AG08396 (cell line): ENCODE measurements at places on chromosomes 11 and 22.

DNA sequence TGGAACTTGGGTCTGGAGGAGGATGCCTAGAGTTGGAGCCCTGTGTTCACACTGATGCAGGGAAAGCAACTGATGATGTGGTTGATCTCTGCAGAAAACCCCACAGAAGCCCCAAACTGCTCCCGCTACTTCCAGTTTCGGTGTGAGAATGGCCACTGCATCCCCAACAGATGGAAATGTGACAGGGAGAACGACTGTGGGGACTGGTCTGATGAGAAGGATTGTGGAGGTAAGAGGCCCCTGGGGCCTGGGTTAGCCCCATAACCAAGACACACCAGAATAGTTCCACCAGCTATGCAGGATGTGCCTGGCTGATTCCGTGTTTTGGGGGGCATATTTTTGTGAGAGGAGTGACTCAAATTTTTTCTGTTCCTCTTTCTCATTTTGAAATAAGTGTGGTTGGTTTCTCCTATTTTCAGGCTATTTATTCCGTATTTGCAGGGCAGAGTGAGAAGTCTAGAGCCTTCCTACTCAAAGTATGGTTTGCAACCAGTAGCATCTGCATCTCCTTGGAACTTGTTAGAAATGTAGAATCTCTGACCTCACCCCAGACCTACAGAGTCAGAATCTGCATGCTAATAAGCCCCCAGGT is 137.3 kb upstream of the SORL1-AS1 start:
- no peak for DNase-seq

- no peak for DNase-seq
Observed at GRCh38 chr11:961921-962320, 36.3 kb downstream of the AP2A2 start.

DNA sequence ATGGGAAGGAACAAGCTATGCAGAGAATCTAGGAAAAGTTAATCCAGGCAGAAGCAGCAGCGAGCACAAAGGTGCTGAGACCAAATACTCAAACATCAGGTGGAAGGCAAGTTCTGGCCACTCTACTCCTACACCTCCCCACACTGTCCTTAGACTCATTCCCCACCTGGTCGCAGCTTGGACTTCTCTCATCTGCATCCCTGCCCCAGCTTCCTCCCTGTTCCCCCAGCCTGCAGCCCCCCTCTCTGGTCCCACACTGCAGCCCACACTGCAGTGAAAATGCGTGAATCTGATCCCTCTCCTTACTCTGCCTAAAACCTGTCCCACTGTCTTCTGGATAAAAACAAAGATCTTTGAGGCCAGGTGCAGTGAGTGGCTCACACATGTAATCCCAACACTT is 9.1 kb downstream of the TPBGL start:
- DNase-seq = no peak

GRCh38 chr11:66408488-66409214 is 12.2 kb upstream of the NPAS4 start:
- peak; percentile 99 for DNase-seq

GRCh38 chr11:126348806-126349582 is 6.5 kb upstream of the ST3GAL4 start:
- peak; percentile 53 for DNase-seq
